ENCODE measurements at places on chromosomes 16 and 17.

- DNase-seq, result no peak
Observed at GRCh38 chr16:65547772-65548446, 426.0 kb upstream of the CDH11 start.

GRCh38 chr17:75096082-75096625 lies 8.4 kb downstream of the SLC16A5 start:
- peak; percentile 92 for DNase-seq

- no peak for DNase-seq
Observed at GRCh38 chr16:27437946-27438345, 36.0 kb downstream of the IL21R start.

GRCh38 chr17:8149419-8150193 lies 2.6 kb downstream of the PER1 start:
- DNase-seq, result no peak

DNA sequence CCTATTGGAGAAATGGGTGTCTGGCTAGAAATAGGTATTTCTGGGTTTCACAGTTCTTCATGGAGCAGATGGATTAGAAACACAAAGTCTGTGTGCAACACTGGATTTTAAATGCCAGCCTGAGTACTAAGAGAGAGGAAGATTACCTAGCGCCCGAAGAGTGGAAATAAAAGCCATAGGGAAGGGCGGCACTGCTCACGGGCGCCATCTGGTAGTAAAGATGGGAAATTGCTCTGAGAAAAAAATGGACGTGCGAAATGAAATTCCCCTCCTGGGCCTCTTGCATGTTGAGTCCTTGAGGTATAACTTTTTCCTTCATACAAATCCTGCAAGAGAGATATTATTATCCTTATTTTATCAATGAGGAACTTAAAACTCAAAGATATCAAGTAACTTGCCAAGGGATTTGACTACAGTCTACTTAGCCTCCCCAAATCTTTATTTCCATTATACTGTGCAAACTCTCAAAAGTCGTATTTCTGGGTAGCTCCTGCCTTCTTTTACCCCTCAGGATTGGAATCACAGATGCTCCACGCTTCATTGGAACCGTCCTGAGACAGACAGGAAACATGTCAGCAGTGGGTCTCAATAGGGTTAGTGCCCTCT lies 72.8 kb downstream of the MMD start:
- peak; percentile 30 for DNase-seq

- DNase-seq, result no peak
Observed at GRCh38 chr16:27549464-27549745, 308 bp downstream of the GTF3C1 start.

DNA sequence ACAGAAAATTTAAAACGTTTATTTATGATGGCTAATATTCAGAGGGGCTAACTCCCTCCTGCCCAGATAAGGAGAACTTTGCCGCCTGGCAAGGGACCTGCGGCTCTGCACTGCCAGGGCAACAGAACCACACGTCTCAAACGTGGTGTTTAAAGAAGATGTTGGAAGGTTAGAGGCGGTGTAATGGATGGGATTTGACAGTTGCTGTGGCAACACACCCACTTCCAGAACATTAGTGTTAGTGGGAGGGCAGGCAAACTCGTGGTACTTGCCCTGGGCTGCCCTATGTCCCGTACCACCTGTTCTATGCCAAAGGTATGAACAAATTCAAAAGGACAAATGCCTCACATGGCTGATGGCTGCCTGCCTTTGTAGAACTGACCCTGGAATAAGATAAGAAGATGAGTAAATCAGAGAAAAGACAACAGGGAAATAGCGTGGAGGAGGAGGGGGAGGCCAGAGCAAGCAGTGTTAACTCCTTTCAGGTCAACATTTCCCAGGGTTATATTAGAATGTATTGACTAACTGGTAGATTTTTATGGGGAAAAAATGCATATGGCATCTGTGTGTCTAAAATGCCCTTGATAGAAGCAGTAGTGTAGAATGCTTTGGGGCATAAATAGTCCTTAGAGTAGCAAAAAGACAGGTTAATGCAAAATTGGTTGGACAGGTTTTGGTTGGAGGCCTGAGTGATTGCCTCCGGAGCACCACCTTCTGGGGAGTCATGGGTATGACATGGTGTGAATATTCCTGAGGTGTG lies 30.8 kb downstream of the HLF start:
- peak; percentile 31 for DNase-seq

Data from CD14-positive monocyte (primary cell).